ENCODE measurements at places on chromosomes 5 and 9.

GRCh38 chr5:119345861-119346260, 10.0 kb upstream of the TNFAIP8 start:
- no peak for DNase-seq

GRCh38 chr9:87533271-87533670, 35.6 kb downstream of the DAPK1 start:
- no peak for DNase-seq

DNA sequence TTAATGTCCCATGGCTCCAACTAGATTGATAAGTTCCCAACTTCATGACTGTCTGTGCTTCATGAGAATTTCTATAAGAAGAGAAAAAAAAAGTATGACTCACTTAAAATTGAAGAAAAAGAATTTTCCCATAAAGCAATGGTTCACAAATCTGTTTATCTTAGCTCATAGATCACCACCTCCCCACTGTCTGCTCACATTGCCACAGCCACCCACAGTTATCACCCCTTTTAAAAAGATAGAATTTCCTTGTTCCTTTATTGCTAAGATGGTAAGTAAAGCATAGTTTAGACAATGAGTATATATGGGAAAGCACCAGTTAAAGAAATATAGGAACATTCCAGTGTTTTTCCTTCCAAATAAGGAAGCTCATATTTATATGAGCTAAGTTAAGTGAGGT, 67.1 kb downstream of the ALDH7A1 start:
- DNase-seq = no peak

DNA sequence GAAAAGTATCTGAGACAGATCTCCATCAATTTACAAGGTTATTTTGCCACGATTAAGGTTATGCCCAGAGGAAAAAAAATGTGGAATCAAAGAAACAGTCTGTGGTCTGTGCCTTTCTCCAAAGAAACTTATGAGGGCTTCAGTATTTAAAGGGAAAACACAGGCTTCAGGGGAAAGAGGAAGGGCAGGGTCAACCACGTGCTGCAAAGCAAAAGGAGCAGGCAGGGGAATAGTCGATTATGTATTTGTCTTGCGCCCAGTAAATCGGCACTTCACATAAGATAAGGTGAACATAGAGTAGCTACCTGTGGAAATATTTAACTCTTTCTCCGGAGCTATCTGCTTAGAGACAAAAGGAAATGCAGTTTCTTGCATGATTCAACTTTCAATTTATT, 343.7 kb downstream of the RAB3C start:
- no peak for DNase-seq

GRCh38 chr5:68149189-68149588, 66.4 kb upstream of the PIK3R1 start:
- DNase-seq = no peak
